ENCODE measurements at places on chromosomes 11 and 22.

DNA sequence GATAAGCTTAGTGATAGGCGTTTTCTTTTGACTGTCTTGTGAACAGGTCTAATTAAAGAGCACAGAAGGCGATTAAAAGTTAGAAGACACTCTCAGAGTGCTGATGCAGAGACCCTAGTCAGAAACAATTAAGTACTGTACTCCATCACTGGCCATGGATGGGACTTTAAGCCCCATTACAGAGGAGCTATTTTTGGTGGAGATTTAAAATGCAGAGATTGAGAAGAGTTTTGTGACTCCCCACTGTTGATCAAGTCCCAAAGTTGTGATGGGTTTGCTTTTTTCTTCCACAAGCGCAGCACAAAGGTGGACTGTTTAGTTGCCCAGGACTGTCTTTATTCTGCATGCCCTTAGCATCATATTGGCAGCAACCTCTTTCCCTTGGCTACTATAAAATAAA lies 978 bp downstream of the LUZP2 start:
- DNase-seq = no peak

DNA sequence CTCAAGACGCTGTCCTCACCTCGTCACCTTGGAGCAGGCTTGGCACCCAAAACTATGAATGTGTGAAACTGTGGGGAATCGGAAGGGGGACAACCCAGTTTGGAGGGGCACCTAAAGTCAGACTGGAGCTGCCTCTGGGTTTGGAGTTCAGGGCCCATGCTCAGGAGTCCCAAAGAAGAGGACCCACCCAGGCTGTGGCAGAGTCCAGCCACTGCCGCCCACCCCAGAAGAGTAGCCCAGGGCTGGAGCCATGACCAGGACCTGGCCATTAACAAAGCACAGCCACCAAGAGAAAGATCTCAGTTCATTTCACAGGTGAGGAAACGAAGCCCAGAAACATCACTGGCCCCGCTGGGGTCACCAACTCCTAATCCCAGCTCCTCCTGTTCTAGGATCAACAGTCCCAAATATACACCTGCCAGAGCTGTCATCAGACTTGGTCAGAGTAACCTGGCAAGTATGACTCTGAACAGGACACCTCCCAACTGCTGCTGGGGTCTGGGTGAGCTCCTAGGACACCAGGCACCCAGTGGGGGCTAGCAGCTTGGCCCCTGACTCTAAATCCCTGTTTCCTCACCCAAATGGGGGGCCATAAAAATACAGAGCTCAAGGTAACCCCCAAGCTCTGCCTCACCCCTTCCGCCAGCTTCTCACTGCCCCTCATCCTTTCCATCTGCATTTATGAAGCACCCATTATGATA lies 2.7 kb downstream of the RAB3IL1 start:
- no peak for DNase-seq

DNA sequence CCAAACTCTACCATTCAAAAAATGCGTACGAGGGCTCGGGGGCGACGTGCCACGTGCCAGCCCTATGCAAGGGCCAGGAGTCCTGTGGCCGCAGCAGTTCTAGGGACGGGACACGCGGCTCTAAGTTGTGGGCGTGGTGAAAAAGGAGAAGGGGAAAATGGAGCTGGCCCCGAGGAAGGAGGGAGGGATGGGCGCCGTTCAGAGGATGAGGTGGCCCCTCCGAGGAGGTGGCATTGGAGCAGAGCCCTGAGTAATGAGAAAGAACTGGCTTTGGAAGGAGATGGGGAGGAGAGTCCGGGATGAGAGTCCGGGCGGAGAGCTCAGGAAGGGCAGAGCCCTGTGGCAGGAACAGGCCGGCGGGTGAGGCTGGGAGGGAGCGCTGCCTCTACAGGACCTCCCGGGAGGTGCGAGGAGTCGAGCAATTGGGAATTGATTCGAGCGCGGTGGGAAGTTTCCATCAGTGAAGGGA lies 21.0 kb downstream of the OTUB1 start:
- no peak for DNase-seq

- no peak for DNase-seq
Observed at GRCh38 chr11:46675288-46675851, 25.0 kb downstream of the ARHGAP1 start.

- DNase-seq = no peak
Observed at GRCh38 chr11:59555601-59556114, 44.3 kb downstream of the OR4D9 start.

DNA sequence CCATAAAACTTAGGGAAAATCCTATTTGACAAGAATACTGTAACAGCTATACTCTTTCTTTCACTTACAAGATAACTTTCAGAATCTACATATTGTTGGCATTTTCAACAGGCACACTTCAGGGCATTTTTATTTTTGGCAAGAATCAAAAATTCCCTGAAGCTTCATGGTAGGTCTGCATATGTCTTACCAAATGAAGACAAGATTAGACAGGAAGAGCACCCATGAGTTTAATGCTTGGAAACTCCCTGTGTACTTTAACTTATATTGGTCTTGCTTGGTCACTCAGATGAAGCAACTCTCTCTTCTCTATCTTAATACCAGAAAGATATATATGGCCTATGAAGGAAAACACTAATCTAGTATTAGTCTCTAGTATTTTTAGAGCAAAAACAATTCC lies 137.7 kb downstream of the ATG16L2 start:
- DNase-seq = no peak

DNA sequence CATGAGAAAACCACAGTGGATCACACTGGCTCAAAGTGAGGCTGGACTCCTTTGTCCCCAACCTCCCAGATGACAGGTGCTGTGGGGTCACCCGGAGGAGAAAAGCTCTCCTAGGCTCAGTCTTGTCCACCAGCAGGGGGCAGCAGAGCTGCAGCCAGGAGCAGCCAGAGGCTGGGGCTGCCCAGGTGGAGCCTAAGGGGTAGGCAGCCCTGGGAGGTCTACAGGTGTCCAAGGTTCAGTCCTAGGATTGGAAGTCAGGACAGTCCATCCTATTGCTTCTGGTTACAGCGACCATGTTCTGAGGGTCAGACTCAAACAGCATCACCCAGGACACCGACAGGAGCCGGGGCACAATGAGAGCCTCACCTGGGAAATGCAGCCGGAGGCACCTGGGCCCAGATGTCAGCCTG lies 77.6 kb upstream of the IGLL5 start:
- peak; percentile 41 for DNase-seq

- DNase-seq = no peak
Observed at GRCh38 chr11:26219183-26220117, 112.5 kb upstream of the ANO3 start.

- DNase-seq = no peak
Observed at GRCh38 chr11:128909438-128910125, 18.4 kb downstream of the KCNJ5 start.

DNA sequence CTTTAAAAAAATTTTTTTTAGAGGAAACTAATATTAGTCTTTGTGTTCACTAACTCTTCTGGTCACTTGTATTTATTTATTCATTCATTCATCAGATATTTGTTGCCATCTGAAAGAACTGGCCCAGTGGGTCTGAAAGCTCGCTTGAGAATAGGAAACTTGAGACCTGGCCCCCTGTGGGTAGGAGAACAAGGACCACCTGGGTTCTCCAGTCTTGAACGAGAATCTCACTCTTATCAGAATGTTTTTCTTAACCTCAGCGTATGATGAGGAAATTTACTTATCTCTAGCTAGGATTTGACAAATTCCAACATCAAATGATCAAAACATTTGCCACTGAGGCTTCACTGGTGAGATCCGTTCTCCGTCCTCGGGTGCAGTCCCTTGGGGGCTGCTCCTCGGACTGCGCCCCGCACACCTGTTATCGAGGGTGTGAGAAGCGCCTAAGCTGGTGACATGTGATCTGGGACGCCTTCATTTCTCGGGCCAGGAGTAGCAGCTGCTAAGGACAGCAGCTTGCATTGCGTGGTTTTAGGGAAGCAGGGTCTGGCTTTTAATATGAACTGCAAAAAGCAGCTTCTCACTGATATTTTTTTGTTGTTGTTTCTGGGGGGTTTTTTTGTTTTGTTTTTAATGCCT lies 6.3 kb downstream of the C22orf31 start:
- DNase-seq = no peak

GRCh38 chr11:66277471-66278362 lies at the start of gene CNIH2:
TSS of gene CNIH2 (plus strand) at chr11:66278175. CDS start at chr11:66278457, 282 bp downstream.
- no peak for DNase-seq

DNA sequence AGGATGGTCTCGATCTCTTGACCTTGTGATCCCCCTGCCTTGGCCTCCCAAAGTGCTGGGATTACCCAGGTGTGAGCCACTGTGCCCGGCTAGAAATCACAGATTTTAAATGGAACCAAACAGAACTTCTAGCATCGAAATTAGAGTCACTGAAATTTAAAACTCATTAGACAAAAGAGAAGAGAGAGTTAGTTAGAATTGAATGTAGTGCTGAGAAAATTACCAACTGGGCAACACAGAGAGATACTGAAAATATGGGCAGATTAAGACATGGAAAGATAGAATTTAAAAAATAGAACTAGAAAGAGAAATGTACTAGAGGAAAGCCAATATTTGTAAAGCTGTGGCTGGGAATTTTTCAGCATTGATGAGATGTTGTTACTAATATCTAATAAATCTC lies 217.9 kb downstream of the TBC1D22A start:
- DNase-seq = no peak

Data from activated CD8-positive, alpha-beta memory T cell treated with anti-CD3 and anti-CD28 coated beads for 4 hours (primary cell).